Osteocyte (in vitro differentiated cells): ENCODE measurements at places on chromosomes 12 and 14. TPM values are rescaled to one million over a fixed set of nuclear protein-coding genes. Genes with fewer than 3 reads are reported as not detected.

The LRCOL1 gene
- total RNA-seq, result not detected in 2 replicates

The ASIC1 gene
- 2.1 and 3.0 TPM in 2 replicates for total RNA-seq

GRCh38 chr12:108879615-108880254 is at the start of gene DAO:
DAO (plus strand) TSS chr12:108880092; CDS start chr12:108885007, 4,915 bp downstream.
- DNase-seq, result no peak

The NINJ2 gene
- total RNA-seq, result 1.3 and 2.3 TPM in 2 replicates

DNA sequence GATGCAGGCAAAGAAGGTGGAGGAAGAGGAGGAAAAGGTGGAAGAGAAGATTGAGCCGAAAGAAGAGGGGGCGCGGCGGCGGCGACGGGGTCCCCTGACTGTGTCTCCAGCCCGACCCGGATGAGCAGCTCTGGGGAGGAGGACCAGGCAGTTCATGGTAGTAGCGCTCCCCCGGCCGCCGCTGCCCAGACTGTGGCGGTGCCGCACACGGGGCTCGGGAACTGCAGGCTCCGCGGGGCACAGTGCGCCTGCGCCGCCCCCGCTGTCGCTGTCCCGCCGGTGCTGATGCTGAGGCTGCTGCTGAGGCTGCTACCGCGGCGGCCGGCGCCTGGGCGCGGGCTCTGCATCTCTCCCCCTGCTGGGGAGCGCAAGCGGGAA is at the start of gene KCNH5:
TSS of gene KCNH5 (minus strand) at position 225 of the 378 bp plus-strand sequence. CDS start 272 bp downstream, outside the sequence.
- peak; percentile 89 for DNase-seq

DNA sequence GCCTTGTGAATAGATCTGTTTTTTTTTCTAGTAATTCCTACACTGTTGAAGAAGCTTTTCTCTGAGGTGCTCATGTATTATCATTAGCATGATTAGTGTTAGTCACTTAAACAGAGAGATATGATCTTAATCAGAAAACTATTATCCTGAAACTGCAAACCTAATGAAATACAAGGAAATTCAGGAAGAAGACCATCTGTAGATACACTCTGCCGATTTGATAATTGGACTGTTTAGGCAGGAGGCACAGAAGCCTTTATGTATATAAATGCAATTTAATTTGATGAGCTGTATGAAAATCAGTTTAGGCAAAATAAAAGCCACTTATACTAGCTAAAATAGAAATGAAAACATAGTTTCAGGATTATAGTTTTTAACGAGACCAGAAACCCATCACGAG is 23.3 kb downstream of the PDZRN4 start:
- DNase-seq, result no peak

GRCh38 chr14:80202888-80203562 is 8.3 kb downstream of the DIO2 start:
- no peak for DNase-seq

The SYCP3 gene
- not detected in 2 replicates for total RNA-seq

The TBX3 gene
- 0.91 and 0.99 TPM in 2 replicates for total RNA-seq

- DNase-seq, result peak; percentile 90
These were observed 93.8 kb downstream of the RFLNA start for GRCh38 chr12:124388679-124389137.

- DNase-seq, result no peak
These were observed 60.2 kb upstream of the ACTN1 start for GRCh38 chr14:69039288-69039628.

DNA sequence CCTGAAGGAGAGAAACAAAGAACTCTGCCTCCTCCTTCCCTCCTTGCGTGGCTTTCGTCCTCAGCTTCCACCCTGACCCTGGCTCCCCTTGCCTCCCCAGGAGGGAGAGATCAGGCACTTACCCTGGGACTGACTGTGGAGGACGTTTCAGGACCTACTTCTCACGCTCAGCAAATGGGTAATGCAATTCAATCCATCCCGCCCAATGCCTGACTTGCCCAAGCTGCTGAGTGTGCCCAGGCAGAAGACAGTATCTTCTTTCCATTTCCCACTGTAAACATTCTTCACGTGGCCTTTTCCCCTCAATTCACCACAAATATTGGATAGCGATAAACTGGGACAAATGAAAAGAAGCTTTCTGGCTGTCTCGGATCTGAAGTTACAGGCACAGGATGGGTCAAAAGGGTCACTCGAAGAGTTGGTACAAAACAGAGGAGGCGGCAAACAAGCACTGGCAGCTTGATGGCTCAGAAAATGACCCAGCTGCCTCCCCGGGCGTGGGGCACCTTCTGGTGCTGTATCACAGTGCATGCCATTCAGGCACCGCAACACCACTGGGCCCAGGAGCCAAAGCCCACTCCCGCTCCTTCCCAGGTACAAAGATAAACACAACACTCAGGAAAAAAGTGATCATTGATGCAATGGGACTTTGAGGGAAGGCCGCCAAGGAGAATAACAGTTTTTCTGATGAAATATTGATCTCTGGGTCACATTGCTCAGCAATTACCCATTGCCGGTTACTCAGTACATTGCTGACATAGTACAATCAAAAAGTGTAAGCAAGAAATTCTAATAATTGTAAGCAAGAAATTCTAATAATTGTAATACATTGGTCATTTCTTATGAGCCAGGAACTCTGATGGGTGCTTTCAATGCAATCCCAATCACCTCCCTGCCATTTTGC is 65.8 kb downstream of the TRIM9 start:
- DNase-seq, result no peak

- no peak for DNase-seq
These were observed 12.7 kb downstream of the CCDC197 start for GRCh38 chr14:94009767-94010166.

DNA sequence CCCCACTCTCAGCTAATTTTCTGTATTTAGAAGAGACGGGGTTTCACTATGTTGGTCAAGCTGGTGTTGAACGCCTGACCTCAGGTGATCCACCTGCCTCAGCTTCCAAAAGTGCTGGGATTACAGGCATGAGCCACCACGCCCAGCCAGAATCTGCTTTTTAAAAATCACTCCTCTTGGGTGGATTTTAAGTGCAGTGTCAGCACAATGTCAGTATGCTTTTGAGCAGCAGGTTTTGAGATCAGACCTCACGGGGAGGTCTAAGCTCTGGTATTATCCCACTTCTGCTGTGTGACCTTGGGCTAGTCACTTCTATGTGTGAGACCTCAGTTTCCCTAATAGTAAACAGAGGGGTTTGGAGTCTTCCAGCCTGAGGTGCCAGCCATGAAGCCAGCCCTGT is 51.8 kb upstream of the GSC start:
- no peak for DNase-seq

The CPSF6 gene
- total RNA-seq, result 66.5 and 70.2 TPM in 2 replicates

The LMO3 gene
- total RNA-seq, result 1.6 and 1.8 TPM in 2 replicates

DNA sequence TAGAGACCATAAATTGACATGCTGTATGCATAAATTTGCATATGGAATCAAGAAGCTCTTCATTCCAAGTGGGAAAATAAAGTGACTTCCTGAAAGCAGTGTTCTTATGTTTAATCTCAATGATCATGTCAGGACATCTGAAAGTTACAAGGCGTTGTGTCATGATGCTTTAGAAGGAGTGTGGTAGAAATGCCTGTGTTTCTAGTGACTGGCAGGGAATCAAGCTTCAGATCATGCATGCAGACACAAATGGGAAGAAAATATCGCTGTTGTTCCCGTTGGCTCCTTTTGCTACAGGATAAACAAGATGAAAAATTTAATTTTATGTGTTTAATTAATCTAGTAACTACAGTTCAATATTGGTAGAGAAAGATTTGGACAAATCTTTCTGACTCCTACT is 298.1 kb upstream of the SYT1 start:
- no peak for DNase-seq

The EPYC gene
- not detected in 2 replicates for total RNA-seq

The AJUBA gene
- 111 and 115 TPM in 2 replicates for total RNA-seq

The SERPINA3 gene
- 1.2 and 1.6 TPM in 2 replicates for total RNA-seq

The LHX5 gene
- total RNA-seq, result not detected in 2 replicates

GRCh38 chr12:42516573-42516972 is 73.0 kb downstream of the PRICKLE1 start:
- DNase-seq, result no peak

DNA sequence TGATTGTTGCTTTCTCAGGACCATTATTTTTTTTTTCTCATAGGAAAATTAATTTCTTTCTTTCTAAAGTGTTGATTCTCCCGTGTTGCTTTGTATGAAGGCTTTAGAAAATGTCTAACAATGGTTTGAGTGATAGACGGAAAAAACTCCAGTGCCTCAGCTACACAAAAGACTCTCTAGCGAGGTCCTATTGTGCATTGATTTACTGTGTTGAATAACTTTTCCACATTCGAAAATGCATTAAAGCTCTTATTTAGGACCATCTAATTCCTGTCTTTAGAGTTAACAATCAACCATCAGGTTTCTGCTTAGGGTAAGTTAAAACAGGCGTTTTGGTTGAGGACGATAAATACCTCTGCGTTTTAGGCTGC is 99.6 kb downstream of the PTPN11 start:
- DNase-seq, result no peak

GRCh38 chr12:88579601-88580050 is 645 bp downstream of the KITLG start:
- no peak for DNase-seq

GRCh38 chr12:124979568-124979967 is 9.4 kb downstream of the DHX37 start:
- DNase-seq, result no peak

The GPR84 gene
- not detected in 2 replicates for total RNA-seq

GRCh38 chr14:73125169-73125588 is 11.1 kb upstream of the PSEN1 start:
- DNase-seq, result peak; percentile 57

The KCNH3 gene
- 0.35 TPM in 1 of 2 replicates, not detected in the other for total RNA-seq
